T-helper 17 cell (primary cell): ENCODE measurements at places on chromosomes 7 and 10.

- no peak for DNase-seq
Observed at GRCh38 chr10:131585761-131586160, 274.2 kb upstream of the TCERG1L start.

DNA sequence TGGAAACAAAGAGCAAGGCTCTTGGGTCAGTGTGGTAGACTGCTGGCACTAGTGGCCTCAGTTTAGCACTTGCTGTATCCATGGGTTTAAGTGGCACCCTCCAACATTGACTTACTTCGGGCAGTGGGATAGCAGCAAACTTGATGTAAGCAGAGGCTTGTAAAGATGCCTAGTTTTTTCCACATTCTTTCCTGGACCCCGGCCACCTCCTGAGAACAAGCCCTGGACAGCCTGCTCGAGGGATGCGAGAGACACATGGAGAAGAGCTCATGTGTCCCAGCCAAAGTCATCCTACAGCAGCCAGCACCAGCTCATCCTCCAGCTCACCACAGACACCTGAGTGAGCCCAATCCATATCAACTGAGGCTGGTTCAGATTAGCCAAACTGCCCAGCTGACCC, 142.7 kb upstream of the PCBD1 start:
- DNase-seq = no peak

DNA sequence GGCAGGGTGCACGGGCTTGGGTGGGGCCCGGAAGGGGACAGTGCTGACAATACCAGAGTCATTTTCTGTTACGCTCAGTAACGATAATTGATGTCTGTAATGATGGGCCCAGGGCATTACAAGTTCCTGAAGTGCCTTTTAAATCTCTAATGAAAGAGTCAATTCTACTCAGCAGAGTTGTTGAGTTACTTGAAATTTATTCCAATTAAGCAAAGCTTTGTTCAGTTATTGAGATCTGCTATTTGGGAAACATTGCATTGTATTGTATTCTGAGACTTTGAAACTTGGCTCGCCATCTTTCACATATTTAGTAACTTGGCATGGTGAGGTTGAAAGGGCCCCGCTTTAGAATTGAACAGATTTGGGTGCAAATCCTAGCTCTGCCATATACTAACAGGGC, 34.7 kb downstream of the MINDY4 start:
- DNase-seq = no peak

DNA sequence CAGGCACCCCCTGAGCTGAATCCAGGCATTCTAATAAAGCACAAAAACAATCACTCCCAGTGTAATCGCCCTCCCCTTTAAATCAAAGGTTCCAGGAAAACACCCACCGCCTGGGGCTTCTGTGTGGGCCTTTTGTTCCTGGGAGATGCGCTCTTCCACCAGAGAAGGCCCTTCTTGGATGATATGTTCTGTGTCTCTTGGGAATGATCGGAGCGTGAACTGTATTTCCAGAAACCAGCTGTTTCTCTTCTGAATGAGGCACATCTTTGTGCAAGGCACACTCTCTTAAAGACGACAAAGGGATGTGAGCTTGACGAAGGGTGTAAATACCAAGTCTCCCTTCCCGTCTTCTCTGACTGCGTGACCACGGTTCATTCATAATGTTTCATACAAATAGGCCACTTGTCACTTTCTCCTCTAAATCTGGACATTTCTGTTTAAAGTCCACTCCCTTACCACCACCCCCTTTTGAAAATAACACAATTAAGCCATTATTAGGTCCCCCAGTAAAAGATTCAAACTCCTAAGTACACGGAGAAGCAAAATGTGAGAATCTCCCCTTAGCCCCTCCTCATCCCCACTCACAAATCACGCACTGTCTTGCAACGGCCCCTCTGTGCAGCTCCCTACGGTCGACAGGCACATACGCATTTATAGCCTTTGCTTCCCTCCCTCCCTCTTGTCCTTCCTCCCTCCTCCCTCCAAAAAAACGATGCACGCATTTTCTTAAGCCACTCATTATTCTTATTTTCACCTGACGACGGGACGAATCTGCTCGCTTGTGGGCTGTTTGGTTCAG, 45.6 kb upstream of the ENO4 start:
- no peak for DNase-seq

DNA sequence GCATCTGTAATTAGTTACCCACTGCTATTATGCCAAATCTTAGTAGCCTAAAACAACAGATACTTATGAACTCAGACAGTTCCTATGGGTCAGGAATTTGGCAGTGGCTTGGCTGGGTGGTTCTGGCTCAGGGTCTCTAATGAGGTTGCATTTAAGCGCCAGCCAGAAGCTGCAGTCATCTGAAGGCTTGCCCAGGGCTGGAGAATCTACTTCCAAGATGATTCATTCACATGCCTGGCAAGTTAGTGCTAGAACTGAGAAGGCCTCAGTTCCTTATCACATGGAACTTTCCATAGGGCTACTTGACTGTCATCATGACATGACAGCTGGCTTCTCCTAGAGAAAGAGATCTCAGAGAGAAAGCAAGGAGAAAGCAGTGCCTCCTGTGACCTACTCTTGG, 121.3 kb downstream of the AVL9 start:
- DNase-seq = no peak

DNA sequence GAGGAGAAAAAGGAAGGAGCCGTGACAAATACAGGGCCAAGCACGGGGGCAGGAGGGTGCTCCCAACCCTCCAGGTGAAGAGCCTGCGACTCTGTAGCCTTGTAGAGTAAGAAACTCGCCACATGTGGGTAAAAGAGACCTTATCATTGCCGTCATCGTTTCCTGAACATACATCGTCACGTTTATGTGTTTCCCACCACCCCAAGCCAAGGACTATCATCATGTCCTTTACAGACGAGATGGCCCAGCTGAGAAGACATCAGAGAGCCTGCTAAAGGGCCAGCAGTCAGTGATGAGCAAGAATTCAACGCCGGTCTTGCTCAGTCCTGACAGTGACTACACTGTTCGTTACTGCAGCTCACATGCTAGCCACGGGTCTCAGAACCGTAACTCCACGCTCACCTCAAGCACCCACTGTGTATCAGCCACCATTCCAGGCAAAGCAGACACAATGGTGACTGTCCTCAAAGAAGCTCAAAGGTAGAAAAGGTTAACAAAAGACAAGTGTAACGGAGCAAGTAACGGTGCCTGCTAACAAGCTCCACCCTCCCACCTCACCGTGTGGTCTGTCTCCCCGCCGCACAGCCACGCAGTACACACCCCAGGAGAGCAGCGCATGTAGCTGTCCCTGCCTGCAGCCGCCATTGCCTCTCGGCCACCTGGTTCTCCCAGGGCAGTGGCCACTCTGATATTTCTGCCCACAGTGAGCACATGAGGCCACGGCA, 147.8 kb downstream of the MAD1L1 start:
- no peak for DNase-seq

DNA sequence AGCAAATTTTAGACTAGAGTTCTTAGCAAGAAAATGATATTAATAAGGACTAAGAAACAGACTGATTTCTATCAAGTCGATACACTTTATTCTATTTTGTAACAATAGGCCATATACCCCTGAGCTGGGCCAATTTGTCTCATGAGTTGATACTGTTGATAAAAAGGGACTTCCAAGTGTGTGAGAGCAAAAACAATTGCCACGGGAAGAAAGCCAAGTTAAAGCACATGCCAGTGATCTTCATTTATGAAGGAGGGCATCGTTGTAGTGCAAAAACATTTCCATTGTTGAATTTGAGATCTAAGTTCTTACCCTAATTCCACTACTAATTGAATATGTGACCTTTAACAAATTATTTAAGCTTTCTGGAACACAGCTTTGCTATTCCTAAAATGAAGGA, 119.9 kb downstream of the CNOT4 start:
- no peak for DNase-seq

GRCh38 chr10:117562896-117563737, 20.6 kb downstream of the EMX2 start:
- DNase-seq = no peak

GRCh38 chr10:77504196-77504872, 133.3 kb downstream of the KCNMA1 start:
- DNase-seq = no peak

GRCh38 chr7:128783143-128783861, 7.7 kb upstream of the OPN1SW start:
- no peak for DNase-seq

DNA sequence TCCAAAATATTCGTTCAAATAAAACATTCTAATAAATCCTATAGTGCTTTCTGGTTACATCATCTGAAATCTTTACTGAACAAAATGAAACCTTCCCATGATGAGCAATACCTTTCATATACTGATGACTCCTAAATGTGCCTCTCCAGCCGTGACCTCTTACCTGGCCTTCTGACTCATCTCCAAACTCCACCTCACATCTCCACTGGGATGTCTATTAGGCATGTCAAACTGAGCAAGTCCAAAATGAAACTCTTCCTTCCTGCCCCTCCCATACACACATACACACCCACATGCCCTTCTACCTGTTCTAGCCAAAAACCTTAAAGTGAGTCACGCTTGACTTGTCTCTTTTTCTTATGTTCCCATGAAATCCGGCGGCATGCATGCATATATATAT, 22.9 kb downstream of the GSAP start:
- DNase-seq = no peak

DNA sequence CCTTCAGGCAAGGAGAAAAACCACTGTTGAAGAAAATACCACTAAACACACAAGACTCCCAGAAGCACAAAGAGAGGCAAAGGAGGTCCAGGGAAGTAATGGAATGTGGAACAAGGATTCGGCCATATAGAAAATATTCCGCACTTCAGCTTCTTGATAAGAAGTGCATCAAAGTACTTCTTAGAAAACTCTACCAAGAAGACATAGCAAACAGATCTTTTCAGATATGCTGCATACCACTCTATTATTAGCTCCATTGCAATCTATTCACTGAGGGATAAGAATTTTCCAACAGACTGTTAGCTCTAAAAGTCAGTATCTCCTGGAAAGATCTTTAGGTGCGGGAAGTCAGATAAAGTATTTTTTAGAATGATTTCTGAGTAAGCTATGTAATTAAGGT, 231.8 kb downstream of the WDR11 start:
- no peak for DNase-seq

DNA sequence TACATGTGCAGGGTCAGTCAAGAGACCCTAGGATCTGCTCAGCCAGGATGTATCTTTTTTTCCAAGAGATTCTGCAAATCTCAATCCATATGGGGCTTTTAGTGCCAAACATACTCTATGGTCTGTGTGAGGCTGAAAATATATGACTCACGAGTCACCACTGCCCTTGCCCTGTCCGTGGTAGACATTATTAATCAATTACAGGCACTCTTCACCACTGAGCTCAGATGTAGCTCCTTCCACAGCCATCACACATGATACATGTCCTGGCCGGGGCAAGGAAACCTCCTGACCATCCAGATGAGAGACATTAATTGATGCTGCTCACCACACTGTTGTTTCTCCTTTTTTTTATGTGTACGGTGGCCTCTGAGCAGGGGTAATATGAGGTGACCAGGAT, 90.2 kb upstream of the RET start:
- no peak for DNase-seq

DNA sequence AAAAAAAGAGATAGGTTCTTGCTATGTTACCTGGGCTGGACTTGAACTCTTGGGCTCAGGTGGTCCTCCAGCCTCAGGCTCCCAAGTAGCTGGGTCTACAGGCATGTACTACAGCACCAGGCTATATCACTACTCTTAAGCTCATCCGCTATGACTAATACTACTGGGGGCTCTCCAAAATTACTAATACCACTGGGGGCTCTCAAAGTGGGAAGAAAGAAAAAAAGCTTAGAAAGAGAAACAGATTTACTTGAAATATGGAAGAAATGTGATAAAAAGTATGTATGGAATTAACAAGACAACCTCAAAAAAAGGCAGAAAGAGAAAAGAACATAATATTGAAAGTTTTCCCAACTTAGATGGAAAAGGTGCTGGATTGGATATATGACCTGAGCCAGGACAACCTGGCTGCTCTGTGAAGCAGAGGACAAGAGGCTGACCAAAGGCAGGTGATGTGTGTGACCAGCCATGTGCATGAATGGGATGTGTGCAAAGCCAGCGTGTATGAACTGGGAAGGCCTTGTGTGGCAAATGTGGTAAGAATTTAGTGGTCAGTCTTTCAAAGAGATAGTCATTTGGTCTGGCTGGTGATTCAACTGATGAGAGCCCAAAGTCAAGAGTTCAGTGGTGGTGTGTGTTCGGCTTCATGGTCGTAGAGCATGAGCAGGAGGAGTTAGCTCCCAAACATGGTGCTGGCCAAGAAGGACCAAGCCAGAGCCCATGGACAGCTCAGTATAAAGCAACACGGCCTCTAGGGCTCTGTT, 232.4 kb upstream of the KLF14 start:
- DNase-seq = no peak

- DNase-seq = no peak
Observed at GRCh38 chr10:18684953-18685352, 25.7 kb downstream of the ARL5B start.

GRCh38 chr10:118798231-118798662, 43.5 kb upstream of the CACUL1 start:
- no peak for DNase-seq

GRCh38 chr7:12771378-12771877, 84.0 kb downstream of the ARL4A start:
- no peak for DNase-seq

- DNase-seq = no peak
Observed at GRCh38 chr10:86956848-86957448, 467 bp downstream of the MMRN2 start.

DNA sequence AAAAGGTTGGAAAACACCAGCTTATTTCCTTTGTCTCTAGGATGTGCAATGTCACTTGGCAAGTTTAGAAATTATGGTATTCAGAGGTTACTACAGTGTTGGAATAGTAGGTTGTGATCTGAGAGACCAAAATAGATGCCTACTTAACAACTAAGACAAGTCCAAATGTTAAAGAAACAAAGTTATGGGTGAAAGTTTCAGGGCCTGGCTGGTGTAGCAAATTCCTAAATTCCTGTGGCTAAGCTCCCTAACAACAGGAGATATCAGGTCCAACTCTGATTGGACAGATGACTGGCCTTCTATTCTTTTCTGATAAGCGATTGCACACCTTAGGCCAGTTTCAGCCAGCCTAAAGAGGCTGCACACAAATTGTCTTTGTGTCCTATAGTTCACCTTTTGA, 873.5 kb downstream of the REEP3 start:
- no peak for DNase-seq

DNA sequence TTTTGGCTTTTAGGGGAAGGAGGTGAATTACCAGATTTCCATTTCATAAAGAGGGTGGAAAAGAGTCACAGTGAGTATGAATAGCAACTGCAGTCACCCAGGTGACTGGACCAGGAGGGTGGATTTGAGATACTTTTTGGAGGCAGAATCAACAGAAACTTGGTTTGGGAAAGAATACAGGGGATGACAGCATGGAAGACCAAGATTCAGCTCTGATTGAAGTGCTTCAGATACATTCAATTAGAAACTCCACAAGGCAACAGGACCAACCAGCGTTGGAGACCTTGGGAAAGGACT, 83.0 kb downstream of the SGMS1 start:
- DNase-seq = no peak

DNA sequence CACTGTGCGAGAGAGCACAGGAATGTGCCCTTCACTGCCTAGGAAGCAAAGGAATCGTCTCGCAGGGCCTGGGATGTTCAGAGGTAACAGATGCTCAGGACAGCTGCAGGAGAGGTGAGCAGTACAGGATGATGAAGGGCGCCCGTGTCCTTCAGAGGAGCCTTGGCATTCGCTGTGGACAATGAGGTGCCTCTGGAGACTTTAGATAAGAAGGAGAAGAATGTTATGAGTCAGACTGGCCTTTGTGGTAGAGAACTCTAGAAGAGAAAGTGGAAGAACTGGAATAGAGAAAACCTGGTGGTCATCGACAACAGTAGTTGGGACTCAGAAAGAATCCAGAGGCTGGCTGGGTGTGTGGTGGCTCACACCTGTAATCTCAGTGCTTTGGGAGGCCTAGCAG, 64.4 kb upstream of the LEP start:
- no peak for DNase-seq

GRCh38 chr10:126674741-126675515, 4.4 kb upstream of the C10orf90 start:
- no peak for DNase-seq
